AG09309 (cell line): ENCODE measurements at places on chromosomes 6 and 20.

DNA sequence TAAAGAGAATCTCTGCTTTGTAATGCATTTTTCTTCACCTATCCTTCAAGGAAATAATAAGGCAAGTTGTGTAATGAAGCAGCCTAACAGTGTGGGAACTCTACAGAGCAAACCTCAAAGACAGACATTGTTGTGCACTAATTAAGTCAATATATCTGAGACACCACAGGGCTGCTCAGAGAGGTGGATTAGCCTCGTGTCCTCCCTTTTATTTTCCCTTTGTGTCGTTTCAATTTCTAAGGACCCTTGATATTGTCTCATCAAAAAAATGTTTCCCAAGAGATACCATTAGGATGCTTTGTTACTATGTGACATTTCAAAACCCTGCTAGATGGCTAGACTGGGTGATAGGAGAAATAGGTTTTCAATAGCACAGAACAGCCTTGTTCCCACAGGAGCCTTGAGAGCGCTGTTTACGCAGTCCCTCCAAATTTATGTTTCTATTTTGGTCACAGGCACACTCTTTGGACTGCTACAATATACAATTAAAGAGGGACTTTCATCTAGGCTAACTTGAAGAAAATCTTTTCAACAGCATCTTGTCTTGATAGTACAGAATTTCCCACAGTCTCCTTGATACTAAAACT is 23.1 kb downstream of the UBE3D start:
- no peak for DNase-seq

- DNase-seq = no peak
Measured at GRCh38 chr6:1031720-1032119, 280.2 kb upstream of the FOXQ1 start.

DNA sequence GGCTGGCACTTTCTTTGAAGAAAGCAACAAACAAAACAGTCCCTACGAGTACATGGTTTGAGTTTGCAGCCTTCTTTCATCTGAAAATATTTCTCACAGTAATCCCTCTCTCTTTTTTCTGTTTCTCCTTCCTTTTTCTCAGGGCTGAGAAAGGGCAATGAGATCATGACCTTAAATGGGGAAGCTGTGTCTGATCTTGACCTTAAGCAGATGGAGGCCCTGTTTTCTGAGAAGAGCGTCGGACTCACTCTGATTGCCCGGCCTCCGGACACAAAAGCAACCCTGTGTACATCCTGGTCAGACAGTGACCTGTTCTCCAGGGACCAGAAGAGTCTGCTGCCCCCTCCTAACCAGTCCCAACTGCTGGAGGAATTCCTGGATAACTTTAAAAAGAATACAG is 80.7 kb upstream of the CLDN20 start:
- DNase-seq = no peak

DNA sequence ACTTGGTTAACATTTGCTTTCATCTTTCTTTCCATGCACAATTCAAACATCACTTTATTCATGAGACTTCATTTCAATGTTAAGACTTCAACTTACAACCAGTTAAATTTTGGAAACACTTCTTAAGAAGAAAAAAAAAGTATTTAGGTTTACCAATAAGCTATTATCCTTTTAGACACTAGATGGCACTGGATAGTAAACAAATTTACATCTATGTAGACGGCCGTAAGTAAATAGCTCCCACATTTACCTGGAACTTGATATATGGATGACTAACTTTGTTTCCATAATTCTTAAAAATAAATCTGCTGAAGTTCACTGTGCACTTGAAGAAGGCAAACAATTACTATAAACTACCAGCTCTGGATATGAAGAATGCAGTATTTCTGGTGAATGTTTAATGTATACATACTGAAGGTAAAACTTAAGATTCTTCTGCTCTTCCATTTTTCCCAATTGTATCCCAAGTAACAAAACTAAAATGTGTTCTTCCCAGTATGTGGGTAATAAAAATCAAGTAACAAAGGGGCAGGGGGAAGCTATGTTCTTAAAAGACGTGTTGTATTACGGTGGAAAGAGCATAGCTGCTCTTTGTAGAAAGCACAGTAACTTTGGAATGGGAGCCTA is 130.6 kb upstream of the C6orf118 start:
- DNase-seq = peak; percentile 7

GRCh38 chr20:23622839-23623343 is 14.9 kb downstream of the CST3 start:
- peak; percentile 57 for DNase-seq

GRCh38 chr6:28709478-28710349 is 184.0 kb downstream of the GPX5 start:
- DNase-seq = no peak

DNA sequence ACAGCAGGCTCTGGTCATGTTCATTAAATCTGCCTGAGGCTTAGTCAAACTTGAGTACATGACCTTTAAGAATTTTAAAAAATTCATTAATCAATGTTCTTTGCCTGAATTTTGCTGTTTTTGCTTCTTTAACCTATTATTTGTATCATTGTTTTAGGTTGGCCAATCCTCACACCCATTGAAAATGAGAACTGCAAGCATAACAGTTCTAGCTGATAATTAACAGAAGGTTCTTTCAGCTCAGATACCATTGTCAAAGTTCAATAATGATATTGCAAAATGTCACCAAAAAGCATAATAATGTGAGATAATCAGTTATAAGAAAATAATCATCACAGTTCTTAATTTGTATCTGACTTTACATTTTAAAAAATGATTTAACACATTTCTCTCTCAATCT is 583.1 kb downstream of the TFAP2A start:
- DNase-seq = no peak

GRCh38 chr20:11718474-11719094 is 199.1 kb upstream of the BTBD3 start:
- no peak for DNase-seq

DNA sequence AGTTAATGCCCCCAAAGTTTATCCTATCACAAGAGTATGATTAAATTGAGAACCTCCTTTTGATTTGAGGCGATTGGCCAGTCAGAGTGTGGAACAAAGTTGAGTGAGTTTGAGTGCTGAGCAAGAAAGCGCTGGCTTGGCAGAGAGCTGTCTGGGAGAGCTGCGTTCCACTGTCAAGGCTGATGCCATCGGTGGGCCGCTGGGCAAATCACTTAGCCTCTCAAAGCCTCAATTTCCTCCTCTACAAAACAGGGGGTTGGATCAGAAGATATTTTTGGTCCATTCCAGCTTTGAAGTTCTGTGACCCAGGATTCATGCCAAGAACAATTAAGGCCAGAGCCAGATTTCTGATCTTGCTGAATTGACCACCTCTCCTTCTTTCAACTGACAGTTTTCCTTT is 60.2 kb downstream of the TMEM242 start:
- DNase-seq = no peak
